Cerebellar nuclear complex (tissue), 1 donor: ENCODE measurements at places on chromosomes 5 and 9.

GRCh38 chr5:131252824-131253171 is 11.1 kb upstream of the CDC42SE2 start:
- no peak for DNase-seq

DNA sequence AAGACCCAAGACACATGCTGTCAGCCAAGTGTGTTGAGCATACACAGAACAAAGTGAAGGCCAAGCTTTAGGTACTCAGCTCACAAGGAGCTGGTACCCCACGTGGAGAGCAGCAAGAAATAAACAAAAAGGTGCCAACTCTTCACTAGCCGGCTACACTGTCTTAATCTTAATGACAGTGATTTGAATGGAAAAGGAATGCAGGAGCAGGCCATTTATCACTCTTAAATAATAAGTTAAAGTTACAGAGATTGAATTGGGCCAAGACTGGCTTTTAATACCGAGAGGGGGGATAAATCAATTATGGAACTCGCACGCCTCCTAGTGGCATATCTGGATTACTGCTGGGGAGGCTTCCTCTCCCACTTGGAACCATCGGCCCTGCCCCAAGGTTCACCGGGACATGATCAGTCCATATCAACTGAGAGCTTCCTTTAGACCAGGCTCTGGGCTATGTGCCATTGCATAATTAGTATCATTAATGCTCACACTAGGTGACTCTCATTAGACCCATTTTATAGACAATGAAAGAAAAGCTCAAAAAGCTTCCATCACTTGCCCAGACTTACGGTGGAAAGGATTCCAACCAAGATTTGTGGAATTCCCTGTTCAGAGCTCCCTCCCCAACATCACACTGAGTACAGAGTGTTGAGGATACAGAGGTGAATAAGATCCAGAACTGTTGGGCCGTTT is 94.0 kb downstream of the ACTL7B start:
- DNase-seq: no peak

- no peak for DNase-seq
Measured at GRCh38 chr5:76303921-76304320, 99.2 kb upstream of the IQGAP2 start.

DNA sequence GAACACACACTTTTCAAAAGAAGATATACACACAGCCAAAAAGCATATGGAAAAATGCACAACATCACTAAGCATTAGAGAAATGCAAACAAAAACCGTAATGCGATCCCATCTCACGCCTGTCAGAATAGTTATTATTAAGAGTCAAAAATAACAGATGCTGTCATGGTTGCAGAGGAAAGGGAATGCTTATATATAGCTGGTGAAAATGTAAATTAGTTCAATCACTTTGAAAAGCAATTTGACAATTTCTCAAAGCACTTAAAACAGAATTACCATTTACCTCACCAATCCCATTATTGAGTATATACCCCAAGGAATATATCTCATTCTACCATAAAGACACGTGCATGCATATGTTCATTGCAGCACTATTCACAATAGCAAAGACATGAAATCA is 126.8 kb upstream of the MRPS30 start:
- DNase-seq: no peak
